Activated T-cell treated with anti-CD3 and anti-CD28 coated beads, Interleukin-2, amount 50 U/mL, for 72 hours (primary cell): ENCODE measurements at places on chromosomes 6 and 20. TPM values are rescaled to one million over a fixed set of nuclear protein-coding genes. Genes with fewer than 3 reads are reported as not detected.

GRCh38 chr6:115838216-115838615 is 222.5 kb downstream of the FRK start:
- no peak overlapping the region for H3K4me3 ChIP-seq
- no peaks in the 10 kb centered on the region for H3K27me3 ChIP-seq
- no peaks in the 10 kb centered on the region for H3K4me1 ChIP-seq
- no peak overlapping the region for H3K27ac ChIP-seq
- no peaks in the 10 kb centered on the region for H3K36me3 ChIP-seq

GRCh38 chr20:19874040-19874727 is 116.1 kb downstream of the RIN2 start:
- H3K27ac ChIP-seq = no peak overlapping the region
- no peaks in the 10 kb centered on the region for H3K4me1 ChIP-seq
- no peaks in the 10 kb centered on the region for H3K27me3 ChIP-seq
- H3K4me3 ChIP-seq = no peak overlapping the region
- DNase-seq = no peak
- H3K36me3 ChIP-seq = no peaks in the 10 kb centered on the region

BPIFA3 gene
- not detected for total RNA-seq

POM121L2 gene
- total RNA-seq = not detected

- H3K27me3 ChIP-seq = no peaks in the 10 kb centered on the region
- no peaks in the 10 kb centered on the region for H3K36me3 ChIP-seq
- H3K27ac ChIP-seq = no peak overlapping the region
- no peak overlapping the region for H3K4me3 ChIP-seq
- no peak for DNase-seq
Measured at GRCh38 chr6:15232836-15233510, 12.9 kb upstream of the JARID2 start.

GRCh38 chr20:20734475-20734948 is 22.1 kb upstream of the RALGAPA2 start:
- H3K4me1 ChIP-seq = peaks cover 26% of the 10 kb centered on the region
- H3K36me3 ChIP-seq = no peaks in the 10 kb centered on the region
- H3K4me3 ChIP-seq = no peak overlapping the region
- peak overlapping the region; percentile 22 for H3K27ac ChIP-seq
- peak; percentile 27 for DNase-seq
- no peaks in the 10 kb centered on the region for H3K27me3 ChIP-seq

EPPIN gene
- total RNA-seq = not detected

BMP7 gene
- total RNA-seq = 0.31 TPM

DNA sequence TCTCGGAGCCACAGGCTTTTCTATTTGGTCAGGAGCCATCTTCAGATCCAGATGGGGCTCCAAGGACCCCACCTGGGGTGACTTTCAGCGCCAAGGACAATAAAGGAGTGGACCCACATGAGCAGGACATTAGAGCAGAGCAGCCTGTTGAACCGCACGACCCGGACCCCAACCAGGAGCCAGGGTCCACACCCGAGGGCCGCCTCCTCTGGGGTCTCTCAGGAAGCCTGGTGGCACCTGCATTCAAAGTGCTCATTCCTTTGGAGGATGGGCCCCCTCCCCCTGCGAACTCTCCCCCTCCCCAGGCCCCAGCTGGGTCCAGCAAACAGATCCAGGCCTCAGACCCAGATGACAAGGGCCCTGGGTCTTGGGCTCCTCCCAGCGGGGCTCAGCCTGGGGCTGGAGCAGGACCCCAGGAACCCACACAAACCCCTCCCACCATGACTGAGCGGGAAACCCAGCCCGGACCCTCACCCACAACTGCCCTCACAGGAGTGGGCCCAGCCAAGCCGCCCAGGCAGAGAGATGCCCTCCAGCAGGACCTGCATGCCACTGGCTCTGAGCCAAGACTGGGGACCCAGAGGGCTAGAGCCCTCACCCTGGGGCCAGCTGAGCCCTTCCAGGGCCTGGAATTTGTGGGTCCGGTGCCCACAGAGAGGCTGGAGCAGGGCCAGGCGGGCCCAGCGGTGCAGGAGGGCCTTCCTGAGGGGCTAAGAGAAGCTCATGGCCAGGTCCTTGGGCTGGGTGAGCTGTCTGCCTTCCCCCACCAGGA is 23.9 kb downstream of the RAB44 start:
- DNase-seq = no peak
- no peaks in the 10 kb centered on the region for H3K27me3 ChIP-seq
- no peak overlapping the region for H3K27ac ChIP-seq
- no peaks in the 10 kb centered on the region for H3K36me3 ChIP-seq
- H3K4me3 ChIP-seq = no peak overlapping the region

DNA sequence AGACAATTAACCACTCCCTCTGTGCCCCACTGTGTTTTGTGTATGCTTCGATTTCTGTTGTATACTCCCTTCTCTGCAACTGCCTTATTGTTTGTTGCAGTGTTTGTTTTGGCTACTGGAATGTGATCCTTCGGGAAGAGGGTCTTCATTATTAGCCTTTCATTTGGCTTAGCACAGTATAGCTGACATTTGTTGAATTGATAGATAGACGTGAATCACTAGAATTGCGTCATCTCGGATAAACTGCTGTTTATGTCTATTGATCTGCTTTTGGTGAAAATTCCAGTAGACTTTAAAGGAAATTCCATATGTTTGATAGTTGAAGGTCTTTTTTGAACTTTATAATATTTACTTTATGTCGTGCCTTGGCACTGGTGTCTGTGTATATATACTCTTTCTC is 189.9 kb upstream of the EYA4 start:
- no peak for DNase-seq
- no peak overlapping the region for H3K27ac ChIP-seq
- H3K27me3 ChIP-seq = no peaks in the 10 kb centered on the region
- no peak overlapping the region for H3K4me3 ChIP-seq

ARMC2 gene
- total RNA-seq = 2.2 TPM

CST5 gene
- not detected for total RNA-seq

VSX1 gene
- total RNA-seq = 0.12 TPM

GRCh38 chr6:166559211-166559610 is 27.3 kb downstream of the RAMACL start:
- no peak overlapping the region for H3K4me3 ChIP-seq
- peaks cover 11% of the 10 kb centered on the region for H3K4me1 ChIP-seq
- peaks cover 12% of the 10 kb centered on the region for H3K27me3 ChIP-seq
- H3K36me3 ChIP-seq = peaks cover 5% of the 10 kb centered on the region

PANK2 gene
- 60.6 TPM for total RNA-seq

EEF1A2 gene
- total RNA-seq = 0.94 TPM

GRCh38 chr6:14209000-14209399 is 91.4 kb downstream of the CD83 start:
- H3K27me3 ChIP-seq = no peaks in the 10 kb centered on the region
- H3K4me3 ChIP-seq = no peak overlapping the region
- DNase-seq = no peak

DNA sequence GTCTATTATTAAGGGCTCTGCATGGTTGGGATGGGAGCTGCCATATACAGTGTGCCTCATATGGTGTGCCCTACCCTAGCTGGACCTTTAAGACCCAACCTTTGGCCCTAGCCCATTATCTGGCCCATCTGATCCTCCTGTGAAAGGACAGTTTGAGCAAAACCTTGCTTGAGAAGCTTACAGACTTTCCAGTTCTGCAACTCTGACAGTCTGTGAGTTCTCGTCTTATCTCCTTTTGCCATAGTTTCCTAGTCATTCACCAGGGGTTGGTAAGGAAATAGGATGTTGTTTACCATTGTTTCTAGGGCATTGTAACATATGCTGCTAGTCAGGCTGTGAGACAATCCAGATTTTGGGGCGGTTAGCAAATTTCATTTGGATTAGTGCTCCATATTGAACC is 17.2 kb downstream of the CTNNBL1 start:
- H3K27ac ChIP-seq = no peak overlapping the region
- no peaks in the 10 kb centered on the region for H3K36me3 ChIP-seq
- DNase-seq = no peak
- no peak overlapping the region for H3K4me3 ChIP-seq

DNA sequence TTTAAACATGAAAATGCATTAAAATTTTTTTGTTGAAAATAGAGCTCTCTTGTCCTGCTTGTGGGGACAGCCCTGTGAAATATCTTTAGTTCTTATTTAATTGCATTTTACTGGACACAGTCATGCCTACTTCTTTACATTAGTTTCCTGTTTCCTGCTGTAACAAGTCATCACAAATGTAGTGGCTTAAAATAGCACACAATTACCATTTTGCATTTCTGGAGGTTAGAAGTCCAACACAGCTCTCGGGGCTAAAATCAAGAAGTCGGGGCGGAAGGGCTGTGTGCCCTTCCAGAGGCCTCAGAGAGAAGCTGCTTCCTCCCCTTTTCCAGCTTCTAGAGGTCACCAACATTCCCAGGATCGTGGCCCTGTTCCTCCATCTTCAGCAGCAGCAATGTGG is 29.4 kb downstream of the PNLDC1 start:
- no peaks in the 10 kb centered on the region for H3K36me3 ChIP-seq
- no peaks in the 10 kb centered on the region for H3K27me3 ChIP-seq
- peaks cover 10% of the 10 kb centered on the region for H3K4me1 ChIP-seq
- H3K4me3 ChIP-seq = no peak overlapping the region
- no peak overlapping the region for H3K27ac ChIP-seq

GRCh38 chr20:58251979-58252591 is 23.6 kb upstream of the ANKRD60 start:
- peak overlapping the region; percentile 88 for H3K27ac ChIP-seq
- peak; percentile 30 for DNase-seq
- peaks cover 28% of the 10 kb centered on the region for H3K4me1 ChIP-seq
- peaks cover 9% of the 10 kb centered on the region for H3K36me3 ChIP-seq
- no peaks in the 10 kb centered on the region for H3K27me3 ChIP-seq

DNA sequence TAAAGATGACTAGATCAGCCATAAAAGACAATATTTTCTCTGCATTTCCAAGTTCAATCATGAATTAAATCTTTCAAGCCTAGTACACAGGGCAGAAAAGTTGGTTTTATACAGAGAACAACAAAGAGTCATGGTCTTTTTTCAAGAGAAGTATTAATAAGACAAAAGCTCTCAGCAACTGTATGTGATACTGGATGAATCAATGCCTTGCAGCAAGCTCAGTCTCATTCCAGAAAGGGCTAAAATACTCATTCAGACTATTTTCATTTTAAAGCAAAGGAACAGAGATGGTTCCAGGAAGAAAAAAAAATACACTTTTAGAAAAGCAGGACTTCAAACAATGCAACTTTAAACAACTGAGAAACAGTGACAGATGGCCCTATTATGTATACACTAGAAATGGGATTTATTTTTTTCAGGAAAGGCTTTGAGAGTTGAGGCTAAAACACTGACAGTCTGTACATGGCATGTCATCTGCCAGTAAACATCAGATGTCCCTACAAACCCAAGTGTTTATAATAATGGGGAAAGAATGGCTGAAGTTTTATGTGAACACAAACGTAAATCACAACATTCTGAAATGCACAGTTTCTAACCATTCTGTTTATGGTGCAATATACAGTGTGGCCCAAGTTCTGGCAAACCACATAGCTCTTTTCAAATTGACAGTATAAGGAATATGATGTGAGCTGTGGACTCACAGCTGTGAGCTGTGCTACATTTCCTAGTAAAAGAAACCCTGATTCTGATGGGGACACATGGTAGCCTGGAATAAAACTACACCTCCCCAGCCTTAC is 114.3 kb upstream of the DST start:
- H3K36me3 ChIP-seq = no peaks in the 10 kb centered on the region
- no peak overlapping the region for H3K4me3 ChIP-seq
- peak overlapping the region; percentile 27 for H3K27ac ChIP-seq
- H3K4me1 ChIP-seq = peaks cover 5% of the 10 kb centered on the region
- no peak for DNase-seq

DNA sequence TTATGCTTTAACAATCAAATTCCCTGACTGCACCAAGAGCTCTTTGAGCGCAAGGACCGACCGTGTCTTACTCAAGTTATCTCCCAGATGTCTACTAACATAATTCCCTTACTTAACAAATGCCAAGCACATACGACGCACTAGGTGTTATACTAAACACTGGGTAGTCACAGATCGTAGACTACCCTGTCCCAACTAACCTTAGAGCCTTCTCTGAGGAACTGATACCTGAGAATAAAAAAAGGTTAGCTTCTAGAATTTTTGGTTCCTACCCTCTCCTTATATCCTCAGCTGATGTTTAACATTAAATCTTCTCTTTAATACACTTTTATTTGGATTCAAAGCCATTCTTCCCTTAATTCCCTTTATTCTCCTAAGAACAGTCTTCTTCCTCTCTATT is 38.5 kb downstream of the EPB41L2 start:
- H3K4me1 ChIP-seq = peaks cover 6% of the 10 kb centered on the region
- no peak overlapping the region for H3K4me3 ChIP-seq
- no peak overlapping the region for H3K27ac ChIP-seq
- DNase-seq = no peak

CST4 gene
- not detected for total RNA-seq

LY86 gene
- 1.2 TPM for total RNA-seq

FOXC1 gene
- 0.17 TPM for total RNA-seq

C6orf141 gene
- not detected for total RNA-seq
